ENCODE measurements at places on chromosomes 5 and 9.
A peak's percentile ranks its signal among the peaks of the same experiment; 100 is the strongest.

DNA sequence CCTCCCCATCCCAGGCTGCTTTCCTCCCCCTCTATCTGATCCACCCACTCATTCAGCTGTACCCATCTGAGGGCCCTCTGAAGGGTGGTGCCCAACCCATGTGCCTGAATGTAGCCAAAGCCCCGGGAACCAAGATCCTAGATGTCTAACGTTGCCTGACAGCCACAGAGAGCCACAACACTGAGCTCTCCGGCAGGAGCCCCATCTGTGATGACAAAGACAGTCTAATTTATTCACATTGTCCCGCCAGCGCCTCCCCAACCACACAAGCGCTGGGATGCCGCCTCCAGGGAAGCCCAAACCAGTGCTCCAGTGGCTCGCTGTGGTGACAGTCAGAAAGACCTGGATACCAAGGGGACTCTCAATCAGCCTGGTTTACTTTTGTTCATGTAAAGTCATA is 8.4 kb downstream of the IGFBPL1 start:
- DNase-seq: no peak

DNA sequence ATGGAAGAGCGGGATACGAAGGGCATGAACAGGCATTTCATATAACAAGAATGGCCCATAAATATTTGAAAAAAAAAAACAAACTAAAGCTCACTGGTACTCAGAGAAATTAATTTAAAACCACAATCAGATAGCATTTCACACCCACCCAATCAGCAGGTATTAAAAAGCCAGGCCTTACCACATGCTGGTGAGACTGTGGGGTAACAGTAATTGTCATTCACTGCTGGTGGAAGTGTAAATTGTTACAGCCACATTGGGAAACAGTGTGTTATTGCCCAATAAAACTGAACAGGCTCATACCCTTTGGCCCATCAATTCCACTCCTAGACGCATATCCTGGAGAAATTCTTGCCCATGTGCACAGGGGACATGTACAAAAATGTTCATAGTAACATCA is 66.0 kb downstream of the PLAC8L1 start:
- no peak for DNase-seq

- DNase-seq: no peak
Observed at GRCh38 chr9:71609448-71609830, 158.9 kb downstream of the CEMIP2 start.

DNA sequence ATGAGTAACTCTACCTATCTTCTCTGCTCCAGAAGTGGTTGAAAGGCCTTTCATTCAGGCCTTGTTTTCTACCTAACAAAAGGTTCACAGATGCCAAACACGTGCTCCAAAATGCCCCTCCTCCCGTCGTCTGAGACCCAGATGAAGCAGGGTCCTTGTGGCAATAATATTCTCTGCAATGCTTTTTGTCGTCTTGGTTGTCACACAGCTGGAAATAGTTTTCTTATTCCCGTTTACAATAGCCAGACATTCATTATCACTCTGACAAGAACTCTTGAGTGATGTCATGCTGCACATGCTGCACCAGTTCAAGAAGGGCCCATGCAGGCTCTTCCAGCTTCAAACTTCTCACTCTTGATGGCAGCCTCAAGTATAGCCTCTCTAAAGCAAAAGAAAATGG is 7.8 kb downstream of the LPAR1 start:
- DNase-seq: no peak

DNA sequence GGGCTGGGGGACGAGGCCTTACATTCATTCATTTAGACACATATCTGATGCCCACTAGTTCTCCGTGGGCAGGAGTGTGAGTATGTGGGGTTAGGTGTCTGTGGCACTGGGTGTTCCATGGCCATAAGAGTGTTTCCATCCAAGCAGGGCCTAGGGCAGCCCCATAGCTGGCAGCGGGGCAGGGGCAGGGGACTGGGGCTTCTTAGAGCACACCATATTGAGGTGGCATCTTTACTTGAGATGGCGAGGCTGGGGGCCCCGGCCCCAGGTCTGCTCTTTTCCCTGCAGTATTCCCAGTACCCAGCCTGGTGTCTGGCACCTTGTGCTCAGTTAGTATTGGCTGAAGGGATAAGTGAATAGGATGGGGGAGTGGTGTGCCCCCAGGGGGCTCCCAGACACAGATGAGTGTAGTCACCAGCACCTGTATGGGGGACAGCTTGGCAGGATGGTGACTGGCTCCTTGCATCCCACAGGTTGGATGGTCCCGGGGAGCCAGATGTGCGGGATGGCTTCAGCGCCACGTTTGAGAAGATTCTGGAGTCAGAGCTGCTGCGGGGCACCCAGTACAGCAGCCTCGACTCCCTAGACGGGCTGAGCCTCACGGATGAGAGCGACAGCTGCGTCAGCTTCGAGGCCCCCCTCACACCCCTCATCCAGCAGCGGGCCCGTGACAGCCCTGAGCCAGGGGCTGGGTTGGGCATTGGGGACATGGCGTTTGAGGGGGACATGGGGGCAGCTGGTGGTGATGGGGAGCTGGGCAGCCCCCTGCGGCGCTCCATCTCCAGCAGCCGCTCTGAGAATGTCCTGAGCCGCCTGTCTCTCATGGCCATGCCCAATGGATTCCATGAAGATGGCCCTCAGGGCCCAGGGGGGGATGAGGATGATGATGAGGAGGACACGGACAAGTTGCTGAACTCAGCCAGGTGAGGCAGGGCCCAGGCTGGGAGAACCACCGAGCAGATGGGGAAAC is 17.5 kb downstream of the PSD2 start:
- no peak for DNase-seq

DNA sequence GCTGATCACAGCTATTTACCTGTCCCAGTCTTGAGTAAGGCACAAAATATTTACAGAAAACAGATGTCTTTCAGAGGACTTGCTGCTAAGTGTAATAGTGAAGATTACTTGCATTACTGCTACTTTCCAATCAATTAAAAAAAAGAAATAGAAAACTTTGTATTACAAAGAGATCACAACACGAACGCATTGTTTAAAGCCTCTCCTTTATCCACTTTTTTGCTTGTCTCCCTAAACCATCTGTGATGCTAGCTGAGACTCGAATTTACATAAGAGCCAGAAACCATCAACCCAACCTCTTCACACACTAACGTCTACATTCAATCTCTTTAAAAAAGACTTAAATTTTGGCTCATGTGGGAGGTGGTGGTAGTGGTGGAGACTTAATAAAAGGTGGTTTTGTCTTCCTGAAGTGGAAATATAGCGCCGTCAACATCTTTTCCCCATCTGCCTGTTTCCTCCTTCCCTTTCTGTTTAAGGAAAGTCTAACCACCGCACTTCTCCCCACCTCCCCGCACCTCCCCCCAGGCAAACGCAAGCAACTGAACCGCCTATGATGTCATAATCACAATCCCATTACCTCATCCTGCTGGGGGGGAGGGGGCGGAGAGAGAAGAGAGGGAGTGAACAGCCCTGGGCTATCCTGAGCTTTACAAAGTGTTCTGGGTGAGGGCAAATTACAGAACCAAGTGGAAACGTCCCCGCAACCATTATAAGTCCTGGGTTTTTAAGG is 948 bp upstream of the FAM53C start:
- DNase-seq: peak; percentile 43

- no peak for DNase-seq
Observed at GRCh38 chr9:126421567-126422428, 95.2 kb downstream of the MVB12B start.

GRCh38 chr9:71878327-71879274 is 32.4 kb downstream of the ABHD17B start:
- no peak for DNase-seq

- DNase-seq: peak; percentile 39
Observed at GRCh38 chr5:115888027-115888426, 46.3 kb downstream of the AP3S1 start.

DNA sequence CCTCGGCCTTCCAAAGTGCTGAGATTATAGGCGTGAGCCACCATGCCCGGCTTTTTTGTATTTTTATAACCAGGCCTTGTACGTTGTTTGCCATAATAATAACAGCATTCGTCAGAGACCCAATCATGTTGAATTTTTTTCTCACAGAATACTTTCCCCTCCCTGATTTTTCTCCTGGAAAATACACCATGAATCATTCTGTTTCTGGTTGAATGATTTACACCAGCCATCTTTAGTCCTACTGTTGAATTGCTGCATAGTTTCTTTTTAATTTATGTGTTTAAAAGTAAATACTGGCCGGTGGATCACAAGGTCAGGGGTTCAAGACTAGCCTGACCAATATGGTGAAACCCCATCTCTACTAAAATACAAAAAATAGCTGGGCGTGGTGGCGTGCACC is 3.5 kb downstream of the CNOT8 start:
- no peak for DNase-seq

- peak; percentile 87 for DNase-seq
Observed at GRCh38 chr9:89138463-89139390, 39.9 kb downstream of the SHC3 start.

- DNase-seq: no peak
Observed at GRCh38 chr9:94301583-94301982, 26.9 kb downstream of the NUTM2F start.

GRCh38 chr9:715300-715699 is 126.2 kb upstream of the DMRT1 start:
- no peak for DNase-seq

GRCh38 chr5:137822158-137822764 is 45.4 kb upstream of the MYOT start:
- peak; percentile 72 for DNase-seq

GRCh38 chr5:175001311-175001710 is 276.9 kb downstream of the MSX2 start:
- no peak for DNase-seq

DNA sequence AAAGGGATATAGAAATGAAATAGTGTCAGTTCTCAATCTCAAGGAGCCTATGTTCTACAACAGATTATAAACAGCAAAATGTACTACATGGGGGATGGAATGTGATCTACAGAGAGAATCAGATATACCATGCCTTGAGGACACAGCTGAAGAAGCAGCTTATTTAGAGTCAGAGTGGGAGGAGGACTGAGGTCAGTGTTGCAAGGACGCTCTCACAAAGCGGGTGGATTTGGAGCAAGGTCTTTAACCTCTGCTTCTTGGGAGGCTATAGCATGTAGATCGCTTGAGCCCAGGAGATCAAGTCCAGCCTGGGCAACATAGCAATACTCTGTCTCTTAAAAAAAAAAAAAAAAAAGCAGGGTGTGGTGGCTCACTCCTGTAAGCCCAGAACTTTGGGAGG is 32.8 kb upstream of the PLIN2 start:
- peak; percentile 82 for DNase-seq

GRCh38 chr5:135155616-135156214 is 121.7 kb upstream of the PITX1 start:
- DNase-seq: no peak

- no peak for DNase-seq
Observed at GRCh38 chr9:129586245-129586644, 34.7 kb downstream of the C9orf50 start.

- no peak for DNase-seq
Observed at GRCh38 chr9:84456527-84456926, 116.0 kb upstream of the SLC28A3 start.

- no peak for DNase-seq
Observed at GRCh38 chr5:146890731-146891440, 12.3 kb upstream of the PPP2R2B start.

- DNase-seq: no peak
Observed at GRCh38 chr5:41812156-41812555, 58.1 kb downstream of the OXCT1 start.

- no peak for DNase-seq
Observed at GRCh38 chr9:123149067-123149466, 115.6 kb downstream of the GPR21 start.

DNA sequence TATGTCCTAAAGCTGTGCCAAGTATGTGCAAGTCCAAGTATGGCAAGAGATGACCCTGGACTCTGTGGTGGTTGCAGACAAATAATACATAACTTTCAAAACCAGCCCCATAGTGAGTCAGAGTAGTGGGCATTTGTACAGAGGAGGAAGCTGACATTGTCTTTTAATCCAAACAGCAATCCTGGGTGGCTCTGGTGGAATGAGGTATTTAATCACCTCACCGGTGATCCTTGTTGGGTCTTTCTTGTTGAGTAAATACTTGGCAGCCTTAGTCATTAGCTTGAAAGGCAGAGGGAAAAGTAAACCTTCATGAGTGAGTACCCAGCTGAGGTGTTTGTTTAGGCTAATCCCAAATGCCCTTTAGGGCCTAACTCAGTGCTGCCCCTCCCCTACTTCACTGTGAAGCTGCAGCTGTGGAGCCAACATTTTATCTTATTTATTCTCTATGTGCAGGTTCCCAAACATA is 148.7 kb upstream of the SLC12A2 start:
- peak; percentile 11 for DNase-seq

DNA sequence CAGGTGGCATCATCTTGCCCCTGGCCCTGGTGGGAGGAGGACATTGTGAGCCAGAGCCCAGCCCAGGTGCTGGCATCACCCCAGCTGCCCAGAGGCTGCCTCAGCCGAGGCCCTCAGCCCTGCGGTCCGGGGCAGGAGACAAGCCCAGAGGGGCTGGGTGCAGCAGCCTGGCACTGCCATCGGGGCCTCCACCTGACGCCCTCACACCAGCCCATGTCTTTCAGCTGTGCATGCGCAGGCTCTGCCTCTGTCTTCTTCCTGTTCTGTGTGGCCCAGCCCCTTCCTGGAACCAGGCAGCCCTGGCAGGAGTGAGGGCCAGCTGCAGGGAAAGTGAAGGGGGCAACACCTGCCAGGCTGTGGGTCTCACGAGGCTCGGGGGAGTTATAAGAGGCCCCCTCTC is 4.8 kb upstream of the CEL start:
- DNase-seq: no peak

- DNase-seq: no peak
Observed at GRCh38 chr5:138148811-138149210, 9.6 kb upstream of the NME5 start.

- no peak for DNase-seq
Observed at GRCh38 chr5:172071309-172071875, 65.0 kb upstream of the FBXW11 start.

- no peak for DNase-seq
Observed at GRCh38 chr9:86259557-86259956, at the start of gene C9orf153. TSS of gene C9orf153 (minus strand) at chr9:86259657. CDS start at chr9:86229603, 30,054 bp downstream.

DNA sequence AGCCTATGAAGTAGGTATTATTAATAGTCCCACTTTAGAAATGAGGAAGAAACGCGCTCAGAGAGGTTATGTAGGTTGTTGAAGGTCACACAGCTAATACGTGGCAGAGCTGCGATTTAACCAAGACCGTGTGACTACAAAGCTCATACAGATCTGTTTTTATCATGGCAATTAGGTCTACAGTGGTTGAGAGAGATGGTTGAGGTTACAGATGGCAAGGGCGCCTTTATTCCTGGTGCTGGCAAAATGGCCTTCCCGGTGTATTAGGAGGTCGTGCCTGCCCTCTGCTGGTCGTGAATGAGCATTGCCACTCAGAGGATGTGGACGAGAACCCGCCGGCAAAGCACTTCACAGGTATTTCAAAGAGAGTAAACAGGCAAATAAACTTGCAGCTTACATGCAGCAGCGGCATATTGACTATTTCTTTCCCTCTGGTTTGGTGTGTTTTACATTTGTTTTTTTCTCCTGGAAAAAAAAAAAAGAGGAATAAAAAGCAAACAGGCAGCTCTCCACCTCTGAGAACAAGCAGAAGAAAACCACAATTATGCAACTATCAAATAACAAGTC is 65.3 kb upstream of the EGFLAM start:
- peak; percentile 84 for DNase-seq

- DNase-seq: no peak
Observed at GRCh38 chr5:74952406-74952805, 86.2 kb upstream of the FAM169A start.

- DNase-seq: peak; percentile 75
Observed at GRCh38 chr9:133991964-133992779, at the start of gene VAV2. TSS of gene VAV2 (minus strand) at chr9:133992324. CDS start at chr9:133992278, 46 bp downstream.
